Psoas muscle (tissue), 8 donors: ENCODE measurements at places on chromosomes 13 and 19. TPM values are rescaled to one million over a fixed set of nuclear protein-coding genes. Genes with fewer than 3 reads are reported as not detected.

MBD3L3 gene
- total RNA-seq, result not detected

SERTM1 gene
- total RNA-seq, result not detected

GRCh38 chr19:50705422-50706019 is 14.1 kb downstream of the SHANK1 start:
- H3K4me1 ChIP-seq, result no peaks in the 10 kb centered on the region
- H3K27ac ChIP-seq, result no peak overlapping the region
- H3K4me3 ChIP-seq, result no peak overlapping the region
- peaks cover 25% of the 10 kb centered on the region for H3K27me3 ChIP-seq

GRCh38 chr19:41363371-41363752 is 587 bp downstream of the B9D2 start:
- peak; percentile 50 for DNase-seq
- peak overlapping the region; percentile 93 for H3K27ac ChIP-seq
- H3K4me3 ChIP-seq, result peak overlapping the region; percentile 80
- H3K27me3 ChIP-seq, result no peaks in the 10 kb centered on the region
- peaks cover 7% of the 10 kb centered on the region for H3K4me1 ChIP-seq

DNA sequence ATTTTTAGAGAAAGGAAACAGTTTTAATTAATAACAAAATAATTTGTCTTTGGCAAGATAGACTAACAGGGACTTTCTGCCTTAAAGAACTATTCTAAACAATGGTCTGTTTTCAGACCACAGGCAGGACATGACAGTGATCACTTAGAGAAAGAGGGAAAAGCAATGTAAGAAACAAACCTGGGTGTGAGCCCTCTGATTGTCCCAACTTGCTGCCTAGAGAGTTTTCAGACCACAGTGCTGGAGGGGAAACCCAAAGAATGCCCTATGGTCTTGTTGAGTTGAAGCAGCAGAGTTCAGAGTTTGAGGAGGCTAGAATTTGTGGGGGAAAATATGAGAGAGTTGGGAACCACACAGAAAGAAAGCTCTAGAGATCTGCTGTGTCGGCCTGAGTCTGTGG is 38.1 kb downstream of the DGKH start:
- no peaks in the 10 kb centered on the region for H3K27me3 ChIP-seq
- no peak for DNase-seq
- no peak overlapping the region for H3K4me3 ChIP-seq
- H3K27ac ChIP-seq, result no peak overlapping the region

DNA sequence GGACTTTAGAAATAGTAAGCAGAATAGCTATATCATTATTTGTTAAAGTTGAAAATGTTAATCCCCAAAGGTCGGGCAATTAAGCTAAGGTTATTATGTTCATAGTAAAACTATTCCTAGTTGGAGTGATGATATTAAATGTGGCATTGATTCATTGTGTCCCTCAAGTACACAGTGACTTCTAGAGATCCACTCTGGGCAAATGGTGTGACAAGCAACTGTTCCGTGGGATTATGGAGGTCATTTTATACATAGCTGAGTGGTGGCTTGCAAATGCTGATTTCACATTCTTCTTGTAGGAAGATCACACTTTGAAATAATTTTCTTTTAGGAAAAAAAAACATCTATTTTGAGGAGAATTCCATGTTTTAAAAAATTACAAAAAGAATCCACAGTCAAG is 317.8 kb downstream of the ATP8A2 start:
- no peaks in the 10 kb centered on the region for H3K27me3 ChIP-seq
- H3K36me3 ChIP-seq, result no peaks in the 10 kb centered on the region
- peak overlapping the region; percentile 85 for H3K27ac ChIP-seq
- H3K4me3 ChIP-seq, result no peak overlapping the region
- no peak for DNase-seq

DNA sequence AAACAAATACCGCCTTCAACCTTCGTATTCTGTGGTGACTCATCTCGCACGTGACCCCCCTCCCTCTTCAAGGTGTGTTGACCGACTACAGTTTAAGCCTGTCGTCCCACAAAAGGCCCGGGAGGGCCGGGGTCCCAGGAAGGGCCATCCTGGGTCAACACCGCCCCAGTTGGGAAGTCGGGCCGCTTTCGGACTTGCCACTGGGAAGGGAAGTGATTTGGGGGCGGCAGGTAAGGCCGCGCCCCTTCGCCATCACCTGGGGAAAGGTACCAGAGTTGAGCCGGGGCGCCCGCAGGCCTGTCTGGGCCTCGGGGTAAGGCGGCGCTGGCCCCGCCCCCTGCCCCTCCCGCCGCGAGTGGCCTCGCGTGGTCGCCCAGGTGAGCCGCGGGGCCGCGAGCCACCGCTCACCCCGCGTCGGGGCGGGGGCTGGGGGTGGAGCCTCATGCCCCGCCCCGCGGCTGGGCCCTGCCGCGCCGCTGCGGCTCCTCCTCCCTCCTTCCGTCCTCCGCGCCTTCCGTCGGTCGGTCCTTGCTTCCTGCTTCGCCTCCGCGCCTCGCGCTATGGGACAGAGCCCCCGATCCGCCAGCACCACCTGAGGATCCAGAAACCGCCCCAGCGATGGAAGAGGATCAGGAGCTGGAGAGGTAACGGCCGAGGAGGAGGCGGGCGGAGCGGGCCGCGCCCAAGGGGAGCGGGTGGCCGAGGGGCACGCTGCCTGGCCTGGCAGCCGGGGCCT is at the start of gene POLR1D:
Gene POLR1D, plus strand, starts transcription at position 527 of the 736 bp plus-strand sequence. Its CDS starts 92 bp downstream, at position 619.
- peak within 1 kb of the TSS; percentile 98 for H3K27ac ChIP-seq
- peak within 1 kb of the TSS; percentile 96 for H3K4me3 ChIP-seq
- H3K36me3 ChIP-seq, result peaks cover 23% of the 10 kb centered on the region
- peak; percentile 77 for DNase-seq
- no peaks in the 10 kb centered on the region for H3K27me3 ChIP-seq
- H3K4me1 ChIP-seq, result peaks cover 32% of the 10 kb centered on the region

GRCh38 chr13:106291006-106291405 is 244.5 kb downstream of the EFNB2 start:
- no peaks in the 10 kb centered on the region for H3K36me3 ChIP-seq
- DNase-seq, result no peak
- H3K4me1 ChIP-seq, result no peaks in the 10 kb centered on the region
- no peak overlapping the region for H3K4me3 ChIP-seq

GRCh38 chr13:85492283-85492682 is 306.9 kb downstream of the SLITRK6 start:
- H3K27me3 ChIP-seq, result no peaks in the 10 kb centered on the region
- no peak overlapping the region for H3K4me3 ChIP-seq
- DNase-seq, result no peak
- H3K4me1 ChIP-seq, result no peaks in the 10 kb centered on the region
- H3K27ac ChIP-seq, result no peak overlapping the region

- H3K4me3 ChIP-seq, result no peak overlapping the region
- H3K27me3 ChIP-seq, result no peaks in the 10 kb centered on the region
- H3K27ac ChIP-seq, result no peak overlapping the region
These were observed 160.6 kb upstream of the IRS2 start for GRCh38 chr13:109947006-109947405.

- H3K4me3 ChIP-seq, result no peak overlapping the region
- H3K36me3 ChIP-seq, result no peaks in the 10 kb centered on the region
- DNase-seq, result no peak
- H3K27ac ChIP-seq, result no peak overlapping the region
These were observed 152.2 kb upstream of the UBL3 start for GRCh38 chr13:30002577-30002976.
